A549 treated with RU486 at 1 μM for 4 hours (cell line): ENCODE measurements at places on chromosomes 12 and 14. TPM values are rescaled to one million over a fixed set of nuclear protein-coding genes. Genes with fewer than 3 reads are reported as not detected.

Gene SLCO1B1
- 0.22 to 0.70 TPM (median 0.42 TPM) in 5 replicates for total RNA-seq

Gene VPS29
- total RNA-seq = 137 to 153 TPM (median 145 TPM) in 5 replicates

Gene CLECL1
- total RNA-seq = not detected in 5 replicates

Gene CLEC1B
- total RNA-seq = not detected in 5 replicates

Gene PLEKHH1
- total RNA-seq = 2.8 to 3.6 TPM (median 3.3 TPM) in 5 replicates

Gene TMEM63C
- total RNA-seq = 0.45 to 1.0 TPM (median 0.76 TPM) in 5 replicates

Gene KRT85
- 0.12 TPM in 1 of 5 replicates, not detected in the others for total RNA-seq

Gene KICS2
- total RNA-seq = 6.9 to 8.6 TPM (median 8.4 TPM) in 5 replicates

Gene GPR137C
- 0.07 to 0.36 TPM (median 0.10 TPM) in 5 replicates for total RNA-seq

Gene KLHL33
- not detected in 5 replicates for total RNA-seq

Gene RERG
- total RNA-seq = 0.15 to 0.22 TPM (median 0.16 TPM) in 4 of 5 replicates, not detected in the other

Gene C14orf93
- total RNA-seq = 3.5 to 4.2 TPM (median 3.8 TPM) in 5 replicates

Gene CIDEB
- 0.15 to 1.00 TPM (median 0.20 TPM) in 5 replicates for total RNA-seq

Gene LTB4R2
- 2.5 to 5.7 TPM (median 4.3 TPM) in 5 replicates for total RNA-seq

Gene CCDC38
- total RNA-seq = 0.07 to 0.13 TPM (median 0.12 TPM) in 3 of 5 replicates, not detected in the others

Gene SDR9C7
- not detected in 5 replicates for total RNA-seq

Gene SDSL
- total RNA-seq = 20.4 to 28.8 TPM (median 23.7 TPM) in 5 replicates

Gene OLR1
- 1.0 to 2.1 TPM (median 1.2 TPM) in 5 replicates for total RNA-seq

Gene GPRC5D
- not detected in 5 replicates for total RNA-seq

Gene KCNH3
- total RNA-seq = 2.1 to 3.3 TPM (median 2.8 TPM) in 5 replicates

Gene BIN2
- total RNA-seq = 0.12 to 0.21 TPM (median 0.15 TPM) in 4 of 5 replicates, not detected in the other

Gene CNTN1
- 44.4 to 61.2 TPM (median 56.7 TPM) in 5 replicates for total RNA-seq

Gene PELI2
- 0.32 to 2.5 TPM (median 1.3 TPM) in 5 replicates for total RNA-seq

Gene TEX52
- total RNA-seq = not detected in 5 replicates

Gene LPCAT3
- total RNA-seq = 33.9 to 38.3 TPM (median 36.4 TPM) in 5 replicates

Gene OR6C65
- total RNA-seq = not detected in 5 replicates

Gene TSHR
- total RNA-seq = not detected in 5 replicates

Gene CRIP2
- total RNA-seq = 91.2 to 177 TPM (median 149 TPM) in 5 replicates

Gene DNAH10
- total RNA-seq = 0.17 to 0.35 TPM (median 0.21 TPM) in 5 replicates

Gene ERGIC2
- 37.4 to 84.7 TPM (median 69.7 TPM) in 5 replicates for total RNA-seq

Gene RTL1
- 0.26 to 0.34 TPM (median 0.27 TPM) in 5 replicates for total RNA-seq

Gene KRT82
- not detected in 5 replicates for total RNA-seq

Gene NPFF
- total RNA-seq = not detected in 5 replicates

Gene C12orf54
- total RNA-seq = not detected in 5 replicates

Gene CIROP
- total RNA-seq = not detected in 5 replicates

Gene LBHD2
- total RNA-seq = 0.14 TPM in 1 of 5 replicates, not detected in the others

Gene HSPB8
- total RNA-seq = 13.0 to 20.4 TPM (median 16.5 TPM) in 5 replicates

Gene SDR39U1
- total RNA-seq = 42.7 to 56.3 TPM (median 47.4 TPM) in 5 replicates

Gene CARMIL3
- total RNA-seq = 0.34 to 0.95 TPM (median 0.49 TPM) in 5 replicates
